GM12878 (cell line): ENCODE measurements at places on chromosomes 2 and 18.

DNA sequence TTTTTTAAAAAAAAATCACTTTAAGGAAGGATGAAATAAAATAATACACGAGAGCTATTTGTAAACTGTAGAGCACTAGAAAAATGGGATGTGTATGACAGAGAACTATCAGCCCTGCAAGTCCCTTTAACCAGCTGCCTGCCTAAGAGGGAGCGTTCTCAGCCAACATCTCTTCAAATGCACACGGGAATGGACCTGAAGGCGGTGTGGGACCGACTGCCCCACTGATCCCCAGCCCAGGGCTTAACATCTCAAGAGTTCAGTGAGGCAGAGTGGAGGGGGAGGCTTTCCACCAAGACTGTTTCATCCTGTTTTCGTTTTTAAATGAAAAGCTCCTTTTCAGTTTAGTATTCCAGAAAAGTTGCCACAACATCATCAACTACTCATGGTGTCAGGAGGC is 2.2 kb downstream of the INPP4A start:
- peaks cover 3% of the 10 kb centered on the region; the same call in 1 of the 2 replicates for H3K36me3 ChIP-seq
- no peak for DNase-seq
- peaks cover 5% of the 10 kb centered on the region; the same call in 1 of the 2 replicates for H3K4me1 ChIP-seq
- H3K27ac ChIP-seq = peak overlapping the region; percentile 83
- H3K27me3 ChIP-seq = no peaks in the 10 kb centered on the region
- peak overlapping the region; percentile 86 for H3K4me3 ChIP-seq

- no peaks in the 10 kb centered on the region for H3K36me3 ChIP-seq
- H3K4me3 ChIP-seq = no peak overlapping the region
- H3K4me1 ChIP-seq = no peaks in the 10 kb centered on the region
- no peak overlapping the region for H3K27ac ChIP-seq
- no peaks in the 10 kb centered on the region for H3K27me3 ChIP-seq
These were observed 34.6 kb upstream of the GCC2 start for GRCh38 chr2:108414256-108414876.

- H3K4me3 ChIP-seq = no peak overlapping the region
- no peak overlapping the region for H3K27ac ChIP-seq
- H3K27me3 ChIP-seq = no peaks in the 10 kb centered on the region
- DNase-seq = no peak
- no peaks in the 10 kb centered on the region for H3K36me3 ChIP-seq
- H3K4me1 ChIP-seq = peaks cover 16% of the 10 kb centered on the region
These were observed 189.4 kb downstream of the PLCL1 start for GRCh38 chr2:197993830-197994229.

DNA sequence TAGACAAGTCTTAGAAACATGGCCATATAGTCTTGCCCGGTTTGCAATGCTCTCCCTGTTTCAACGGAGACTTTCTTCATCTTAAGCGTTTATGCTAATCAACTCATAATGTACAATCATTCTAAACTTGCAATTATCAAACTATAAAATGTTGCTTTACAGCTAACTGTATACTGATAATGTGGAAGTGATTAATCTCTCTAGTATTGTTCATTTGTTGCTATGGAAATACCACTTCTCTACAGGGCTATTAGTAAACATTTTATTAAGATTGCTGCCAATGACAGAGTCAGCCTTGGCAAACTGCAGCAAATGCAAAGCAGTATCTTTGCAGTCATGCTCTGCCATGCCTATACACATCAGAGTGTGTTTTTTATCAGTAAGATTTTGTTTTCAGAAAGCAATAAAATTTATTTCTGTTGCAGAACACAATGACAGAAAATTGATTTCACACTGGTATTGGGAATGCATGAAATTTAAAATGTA is 1201.8 kb upstream of the CDH2 start:
- H3K27ac ChIP-seq = no peak overlapping the region
- H3K4me1 ChIP-seq = no peaks in the 10 kb centered on the region
- H3K27me3 ChIP-seq = no peaks in the 10 kb centered on the region
- no peaks in the 10 kb centered on the region for H3K36me3 ChIP-seq

DNA sequence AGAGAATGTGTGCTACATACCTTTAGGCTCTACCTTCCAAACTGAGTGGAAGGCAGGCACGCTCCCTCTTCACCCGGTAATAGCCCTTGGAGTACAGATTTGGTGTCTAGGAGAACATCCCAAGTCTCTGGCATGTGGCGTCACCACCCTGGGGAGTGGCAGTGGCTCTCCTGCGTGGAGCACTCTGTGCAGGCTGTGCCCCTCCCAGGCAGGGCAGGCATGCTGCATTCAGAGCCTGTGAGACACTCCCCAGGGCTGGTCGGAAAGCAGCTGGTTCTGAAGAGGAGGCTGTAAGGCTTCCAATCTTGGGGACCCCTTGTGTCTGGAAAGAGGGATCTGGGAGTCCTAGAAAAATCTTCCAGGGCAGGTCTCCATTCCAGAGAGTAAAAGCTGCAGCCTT is 193.3 kb downstream of the ANKRD30B start:
- no peaks in the 10 kb centered on the region for H3K4me1 ChIP-seq
- H3K27ac ChIP-seq = no peak overlapping the region
- no peak overlapping the region for H3K4me3 ChIP-seq
- no peaks in the 10 kb centered on the region for H3K36me3 ChIP-seq
- DNase-seq = no peak
